ENCODE measurements at places on chromosomes 5 and 9.
A peak's percentile ranks its signal among the peaks of the same experiment; 100 is the strongest.

- no peak for DNase-seq
These were observed 46.8 kb downstream of the MTMR12 start for GRCh38 chr5:32265902-32266301.

GRCh38 chr5:2761921-2762488, 10.5 kb upstream of the IRX2 start:
- DNase-seq, result no peak

DNA sequence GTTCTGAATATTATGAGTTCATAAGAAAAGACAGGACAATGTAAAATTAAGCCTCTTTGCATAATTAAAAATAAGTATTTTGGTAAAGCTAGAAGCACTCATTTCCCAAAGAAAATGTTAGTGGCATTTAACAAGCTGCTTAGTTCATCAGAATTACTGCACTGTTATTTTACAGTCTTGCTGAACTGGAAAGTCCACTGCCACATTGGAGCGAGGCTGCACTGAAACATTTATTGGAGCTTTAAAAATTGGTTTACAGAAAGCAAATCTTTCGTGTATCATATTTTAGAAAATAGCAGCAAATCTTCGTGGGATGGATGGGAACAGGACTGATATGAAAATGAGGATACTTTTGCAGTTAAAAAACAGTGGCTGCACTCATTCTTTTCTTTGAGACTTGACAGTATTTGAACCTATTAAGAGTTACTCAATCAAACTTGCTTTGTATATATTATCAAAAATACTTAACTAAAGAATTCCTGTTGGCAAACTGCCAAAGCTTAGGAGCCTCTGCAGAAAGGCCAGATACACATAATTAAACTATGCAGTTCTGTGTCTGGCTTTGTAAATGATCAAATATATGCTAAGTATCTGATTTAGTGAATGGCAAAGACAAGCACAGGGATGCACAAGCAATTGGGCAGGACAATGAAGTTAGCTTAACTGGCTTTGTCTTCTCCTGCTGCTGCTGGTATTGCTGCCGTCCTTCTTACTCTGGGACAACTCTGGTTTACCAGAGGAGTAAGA, 16.5 kb upstream of the FBXL7 start:
- no peak for DNase-seq

DNA sequence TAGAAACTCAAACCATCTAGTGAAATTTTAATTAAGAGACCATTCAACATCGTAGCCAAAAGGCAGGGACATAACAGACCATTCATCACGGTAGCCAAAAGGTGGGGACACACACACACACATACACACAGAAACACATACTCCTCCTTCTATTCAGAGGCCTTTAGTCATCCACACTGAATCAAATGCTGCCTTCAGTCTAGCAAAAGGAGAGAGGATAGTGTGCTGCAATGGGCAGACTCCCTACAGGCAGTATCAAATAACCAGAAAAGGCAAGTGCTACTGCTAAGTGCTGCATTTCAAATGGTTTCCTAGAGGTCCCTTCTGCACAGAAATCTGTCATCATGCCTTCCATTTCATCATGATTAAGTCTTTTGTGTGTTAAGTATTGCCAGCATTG, 303.9 kb downstream of the TRIM32 start:
- no peak for DNase-seq

- no peak for DNase-seq
These were observed 142.5 kb upstream of the VLDLR start for GRCh38 chr9:2479056-2479565.

GRCh38 chr5:151880324-151880723, 44.3 kb downstream of the GLRA1 start:
- no peak for DNase-seq

DNA sequence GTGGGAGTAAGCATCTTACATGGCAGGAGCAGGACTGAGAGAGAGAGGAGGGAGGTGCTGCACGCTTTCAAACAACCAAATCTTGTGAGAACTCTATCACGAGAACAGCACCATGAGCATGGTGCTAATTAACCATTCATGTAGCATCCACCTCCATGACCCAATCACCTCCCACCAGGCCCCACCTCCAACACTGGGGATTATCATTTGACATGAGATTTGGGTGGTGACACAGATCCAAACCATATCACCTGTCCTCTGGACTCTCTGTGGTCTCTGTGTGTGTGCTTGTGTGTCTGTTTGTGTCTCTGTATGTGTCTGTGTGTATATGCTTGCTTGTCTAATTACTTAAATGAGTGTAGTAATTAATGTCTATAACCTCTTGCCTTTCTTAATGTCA, 31.1 kb downstream of the SEC61B start:
- no peak for DNase-seq

DNA sequence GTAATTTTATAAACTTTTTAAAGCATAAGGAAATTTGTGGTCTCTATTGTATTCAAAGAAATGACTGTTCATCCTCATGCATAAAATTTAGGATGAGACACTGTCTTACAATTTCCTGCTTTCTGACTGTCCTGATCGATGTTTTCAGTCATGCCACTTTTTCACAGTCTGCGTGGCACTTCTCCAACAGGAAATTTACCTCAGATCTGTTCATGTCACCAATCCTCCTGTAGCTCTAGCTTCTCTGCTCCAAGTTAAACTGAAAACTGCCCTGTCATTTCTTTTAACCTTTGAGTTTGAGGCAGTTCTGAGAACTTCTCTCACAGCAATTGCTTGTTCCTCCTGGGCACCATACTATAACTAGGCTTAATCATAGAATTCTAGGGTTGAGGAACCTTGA, 455.1 kb downstream of the EFNA5 start:
- DNase-seq, result no peak

- peak; percentile 88 for DNase-seq
These were observed 527.7 kb upstream of the WWC1 start for GRCh38 chr5:167763772-167764171.

DNA sequence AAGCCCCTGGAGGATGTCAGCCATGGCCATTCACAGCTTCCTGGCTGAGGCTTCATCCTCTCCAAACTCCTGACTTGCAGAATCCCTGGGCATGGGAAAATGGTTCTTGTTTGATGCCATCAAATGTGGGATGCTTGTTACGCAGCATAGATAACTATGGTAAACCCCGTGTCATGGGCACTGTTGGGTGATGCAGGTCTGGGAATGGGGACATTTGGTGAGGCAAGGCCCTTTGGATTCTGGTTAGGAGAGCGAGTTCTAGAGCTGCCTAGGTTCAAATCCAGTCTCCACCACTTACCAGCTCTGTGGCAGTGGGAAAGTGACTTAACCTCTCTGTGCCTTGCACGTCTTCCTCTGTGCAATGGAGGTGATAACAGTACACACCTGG, 41.7 kb upstream of the ANKRD33B start:
- no peak for DNase-seq

- DNase-seq, result no peak
These were observed 217.0 kb downstream of the AP3B1 start for GRCh38 chr5:78077369-78078068.

- no peak for DNase-seq
These were observed 33.4 kb downstream of the MAP1B start for GRCh38 chr5:72140711-72141110.
